ENCODE measurements at places on chromosomes 6 and 20.

GRCh38 chr6:119233312-119233984 is 116.1 kb downstream of the MAN1A1 start:
- no peak for DNase-seq

DNA sequence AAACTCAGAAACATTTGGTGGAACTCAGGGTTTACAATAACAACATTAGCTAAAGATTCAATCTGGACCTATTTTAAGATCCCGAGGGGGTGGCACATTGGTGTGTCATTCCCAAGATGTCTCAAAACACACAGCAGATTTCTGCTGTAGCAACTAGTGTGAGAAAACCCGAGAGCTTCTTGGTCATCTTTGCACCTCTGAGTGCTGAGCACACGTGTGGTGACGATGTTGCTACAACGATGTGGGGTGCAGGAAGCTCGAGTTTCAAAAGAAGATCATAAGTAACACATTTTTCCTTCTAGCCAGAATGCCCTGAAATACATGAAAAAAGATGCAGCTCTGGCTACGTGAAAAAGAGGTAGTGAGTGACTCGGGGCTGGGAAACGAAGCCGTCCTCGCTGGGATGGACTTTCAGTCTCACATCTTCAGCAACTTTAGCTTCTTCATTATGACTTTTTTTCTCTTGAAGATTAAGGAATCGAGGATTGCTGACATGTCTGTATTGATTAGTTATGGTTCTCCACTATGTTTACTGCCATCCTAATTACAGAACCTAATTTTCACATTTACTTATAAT is 1.5 kb downstream of the RAMACL start:
- no peak for DNase-seq

GRCh38 chr6:33632558-33633039 is 11.5 kb downstream of the ITPR3 start:
- peak; percentile 75 for DNase-seq

DNA sequence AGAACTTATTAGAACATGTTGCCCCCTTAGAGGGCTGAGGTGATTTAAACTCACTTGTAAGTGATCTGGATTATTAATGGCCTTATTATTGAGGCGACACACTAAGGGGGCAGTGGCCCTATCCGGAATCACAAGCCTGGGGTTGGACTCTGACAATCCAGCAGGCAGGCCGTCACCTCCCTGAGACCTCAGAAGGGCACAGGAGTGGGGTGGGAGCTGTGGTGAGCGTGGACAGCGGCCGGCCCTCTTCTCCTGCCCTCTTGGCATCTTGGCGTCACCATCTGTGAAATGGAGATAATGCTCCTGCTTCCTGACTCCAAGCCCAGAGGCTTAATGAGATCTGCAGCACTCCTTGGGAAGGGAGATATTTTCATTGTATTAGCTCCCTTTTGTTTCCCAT is 15.6 kb upstream of the UQCC2 start:
- no peak for DNase-seq

GRCh38 chr6:15824811-15825210 is 162.0 kb upstream of the DTNBP1 start:
- no peak for DNase-seq

- no peak for DNase-seq
Observed at GRCh38 chr6:110884321-110884720, 9.7 kb downstream of the AMD1 start.

DNA sequence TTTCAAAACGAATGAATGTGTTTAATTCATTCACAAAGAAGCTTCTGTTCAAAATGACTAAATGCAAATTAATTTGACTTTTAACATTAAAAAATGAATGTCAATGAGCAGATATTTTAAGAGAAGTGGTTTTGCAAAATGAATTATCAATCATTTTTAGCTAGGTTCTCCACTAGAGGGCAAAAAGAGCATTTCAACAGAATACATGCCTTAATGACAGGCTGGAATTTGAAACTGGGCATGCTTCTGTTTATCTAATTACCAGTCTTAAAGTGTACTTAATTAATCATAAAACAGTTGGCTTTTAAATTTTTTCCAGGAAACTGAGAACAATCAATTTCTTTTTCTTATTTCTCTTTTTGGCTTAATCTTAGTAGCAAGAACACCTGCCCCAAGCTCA is 63.8 kb upstream of the TINAG start:
- no peak for DNase-seq

DNA sequence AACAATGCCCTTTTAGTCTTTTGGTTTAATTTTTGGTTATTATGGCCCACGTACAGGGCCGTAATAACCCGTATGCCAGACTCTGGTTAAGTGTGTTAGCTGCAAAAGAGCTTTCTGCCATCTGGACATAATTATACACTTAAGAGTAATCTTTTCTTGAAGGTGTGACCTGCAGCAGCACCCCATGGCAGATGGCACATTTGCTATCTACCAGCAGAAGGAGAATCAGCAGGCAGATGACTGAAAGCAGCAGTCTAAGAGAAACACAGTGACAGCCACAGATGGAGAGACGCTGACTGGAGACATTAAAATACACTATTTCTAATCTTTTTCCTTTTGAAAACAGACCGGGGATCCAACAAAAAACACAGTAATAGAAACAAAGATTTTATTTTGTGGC is 18.7 kb downstream of the ASF1A start:
- DNase-seq: no peak

DNA sequence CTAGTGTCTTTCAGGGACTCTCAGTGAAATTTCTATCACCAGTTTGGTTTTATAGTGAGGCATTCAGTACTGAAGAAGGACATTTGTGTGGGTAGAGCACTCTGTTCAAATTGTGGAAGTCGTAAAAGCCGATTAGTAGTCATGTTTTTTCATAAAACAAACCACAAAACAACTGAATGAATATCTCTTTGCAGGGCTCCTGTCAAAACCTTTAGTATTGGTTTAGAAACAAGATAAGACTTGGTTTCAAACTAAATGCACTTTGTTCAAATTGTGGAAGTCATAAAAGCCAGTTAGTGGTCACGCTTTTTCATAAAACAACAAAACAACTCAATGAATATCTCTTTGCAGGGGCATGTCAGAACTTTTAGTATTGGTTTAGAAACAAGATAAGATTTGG is 23.8 kb downstream of the ADGRF4 start:
- no peak for DNase-seq

DNA sequence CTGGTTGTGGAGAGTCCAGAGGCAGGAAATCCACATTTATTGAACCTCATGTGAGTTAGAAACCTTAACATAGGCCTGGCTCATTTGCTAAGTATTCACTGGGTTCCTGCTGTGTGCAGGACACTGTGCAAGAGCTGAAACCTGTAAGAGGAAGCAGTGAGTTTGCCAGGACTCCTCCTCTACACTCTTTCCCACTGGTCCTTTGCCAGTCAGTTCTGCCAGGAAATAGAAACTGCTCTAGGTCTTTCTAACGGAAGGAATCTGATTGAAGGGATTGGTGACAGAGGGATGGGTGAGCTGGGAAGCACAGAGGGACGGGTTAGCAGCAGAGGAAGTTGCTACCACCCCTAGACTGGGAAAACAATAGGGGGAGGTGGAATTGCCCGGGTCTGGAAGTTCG is 234.2 kb upstream of the ECI2 start:
- no peak for DNase-seq

DNA sequence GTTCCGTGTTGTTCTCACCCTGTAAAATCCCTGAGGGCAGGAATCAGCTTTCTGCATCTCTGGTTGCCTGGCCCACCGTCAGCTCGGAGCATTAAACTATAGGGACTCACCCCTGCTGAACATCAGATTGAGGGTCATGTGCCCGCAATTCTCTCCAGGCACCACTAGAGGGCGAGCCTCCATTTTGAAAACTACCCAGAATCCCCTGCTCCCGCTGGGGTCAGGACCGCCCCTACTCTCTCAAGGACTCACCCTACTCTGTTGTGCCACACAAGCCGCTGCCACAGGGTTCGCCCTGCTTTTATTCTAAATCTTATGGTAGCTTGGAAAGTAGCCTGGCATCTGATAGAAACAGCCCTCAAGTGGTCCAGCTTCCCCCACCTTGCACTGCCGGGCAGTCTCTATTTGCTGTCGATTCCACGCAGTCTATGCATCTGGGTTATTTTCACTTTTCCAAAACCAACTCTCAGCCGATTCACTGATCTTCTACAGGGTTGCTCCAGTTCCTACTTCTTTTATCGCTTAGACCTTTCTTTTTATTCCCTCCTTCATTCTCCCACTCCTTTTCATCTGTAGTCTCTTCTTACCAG is 244.1 kb upstream of the QKI start:
- peak; percentile 62 for DNase-seq

GRCh38 chr6:155968921-155969320 is 513.3 kb upstream of the NOX3 start:
- DNase-seq: no peak

- DNase-seq: no peak
Observed at GRCh38 chr20:40931410-40932044, 97.1 kb upstream of the TOP1 start.

GRCh38 chr20:11772226-11772730 is 145.4 kb upstream of the BTBD3 start:
- no peak for DNase-seq

- DNase-seq: no peak
Observed at GRCh38 chr20:46220455-46221207, 87.7 kb downstream of the CDH22 start.

DNA sequence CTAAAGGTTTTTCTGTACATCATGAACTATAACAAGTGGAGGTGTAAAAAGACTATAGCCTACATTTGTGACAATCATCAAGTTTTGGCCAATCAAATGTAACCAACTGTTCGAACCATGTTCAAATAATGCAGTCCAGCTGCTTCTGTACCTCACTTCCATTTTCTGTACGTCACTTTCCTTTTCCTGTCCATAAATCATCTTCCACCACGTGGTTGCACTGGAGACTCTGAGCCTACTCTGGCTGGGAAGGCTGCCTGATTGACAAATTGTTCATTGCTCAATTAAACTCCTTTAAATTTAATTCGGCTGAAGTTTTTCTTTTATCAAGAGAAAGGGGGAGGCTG is 270.4 kb upstream of the JARID2 start:
- DNase-seq: no peak

DNA sequence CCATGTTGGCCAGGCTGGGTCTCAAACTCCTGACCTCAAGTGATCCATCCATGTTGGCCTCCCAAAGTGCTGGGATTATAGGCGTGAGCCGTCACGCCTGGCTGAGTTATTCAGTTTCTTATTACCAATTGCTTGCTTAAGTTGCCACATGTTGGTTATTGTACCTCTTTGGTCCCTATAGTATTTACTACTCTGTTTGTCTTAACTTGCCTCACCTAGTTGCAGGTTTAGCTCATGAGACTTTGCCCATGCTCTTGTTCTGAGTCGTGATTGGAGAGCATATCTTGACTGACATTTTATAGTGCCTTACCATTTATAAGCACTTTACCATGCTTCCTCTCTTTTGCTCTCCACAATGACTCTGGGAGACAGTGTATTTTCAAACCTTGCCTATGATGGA is 134.2 kb upstream of the HDGFL1 start:
- no peak for DNase-seq

All from activated CD4-positive, alpha-beta T cell treated with anti-CD3 and anti-CD28 coated beads for 48 hours (primary cell).